EH (cell line): ENCODE measurements at places on chromosomes 5 and 9.

DNA sequence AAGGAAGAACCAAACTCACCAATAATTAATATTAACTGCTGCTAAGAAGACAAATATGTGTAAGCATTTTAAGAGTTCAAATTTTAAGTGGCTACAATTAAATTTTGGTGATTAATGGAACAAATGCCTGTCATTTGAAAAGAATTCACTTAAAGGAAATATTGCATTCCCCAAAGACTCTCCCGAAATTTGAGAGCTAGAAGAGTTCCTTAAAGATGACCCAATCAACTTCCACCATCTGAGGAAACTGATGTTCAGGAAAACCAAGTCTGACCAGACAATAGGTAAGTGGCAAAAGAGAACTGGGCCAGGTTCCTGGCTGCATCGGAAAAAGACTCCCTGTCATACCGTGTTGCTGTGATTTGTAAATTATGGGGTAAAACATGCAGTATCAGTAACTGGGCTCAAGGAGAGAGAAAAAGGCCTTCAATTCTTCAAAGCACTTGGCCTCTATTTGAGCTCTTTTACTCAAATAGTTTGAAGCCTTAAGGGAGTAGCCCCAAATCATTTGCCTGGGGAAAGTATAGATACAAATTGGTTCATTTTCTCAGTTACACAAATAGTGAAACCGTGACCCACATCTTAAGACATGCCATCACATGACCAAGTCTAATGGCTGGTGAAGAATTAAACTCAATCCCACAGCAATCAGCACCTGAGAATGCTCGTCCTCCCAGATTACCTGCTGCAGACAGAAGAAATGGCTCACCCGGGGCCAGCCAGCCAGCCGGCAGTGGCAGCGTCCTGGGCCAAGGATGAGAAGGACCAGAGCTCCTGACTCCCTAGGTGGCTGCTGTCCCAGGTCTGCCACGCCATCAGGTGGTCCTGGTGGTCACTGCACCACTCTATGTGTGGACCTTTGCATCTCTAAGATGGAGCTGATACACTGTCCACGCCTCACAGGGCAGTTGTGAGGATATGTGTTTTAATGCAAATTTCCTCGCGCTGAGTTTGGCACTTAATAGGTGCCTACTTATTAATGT lies 162.9 kb downstream of the TTLL11 start:
- peak; percentile 67 for DNase-seq

- DNase-seq: no peak
These were observed 288.6 kb downstream of the ELAVL2 start for GRCh38 chr9:23537192-23538066.

- DNase-seq: no peak
These were observed 49.7 kb upstream of the NCS1 start for GRCh38 chr9:130122456-130122855.

GRCh38 chr5:138445547-138446271 lies 6.9 kb downstream of the REEP2 start:
- DNase-seq: no peak

- DNase-seq: peak; percentile 72
These were observed 246.5 kb downstream of the PCSK5 start for GRCh38 chr9:76136986-76137385.

- DNase-seq: peak; percentile 34
These were observed 471.7 kb upstream of the RORB start for GRCh38 chr9:74025402-74025925.

DNA sequence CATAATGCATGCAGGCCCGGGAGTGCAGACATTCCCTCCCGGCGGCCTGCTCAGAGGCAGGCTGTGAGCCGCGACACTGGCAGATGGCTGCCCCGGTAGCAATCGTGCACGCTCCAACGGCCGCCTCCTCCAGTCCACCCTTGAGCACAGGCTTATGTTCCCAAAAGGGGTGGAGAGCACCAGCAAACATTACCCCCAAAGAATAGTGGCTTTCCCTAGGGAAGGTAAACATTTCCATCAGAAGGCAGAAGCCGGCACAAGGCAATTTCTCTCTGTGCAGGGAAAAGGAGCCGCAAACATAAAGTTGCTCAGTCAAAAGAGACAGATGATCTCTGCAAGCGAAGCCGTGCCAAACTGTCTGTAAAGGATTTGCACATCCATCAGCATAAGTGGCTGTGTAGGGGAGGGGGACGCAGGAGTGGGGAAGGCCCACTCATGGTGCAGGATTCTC lies 92.5 kb downstream of the SIL1 start:
- DNase-seq: no peak

GRCh38 chr9:37876376-37876775 lies 27.6 kb downstream of the SLC25A51 start:
- no peak for DNase-seq

GRCh38 chr5:93587597-93588351 lies 4.8 kb downstream of the NR2F1 start:
- no peak for DNase-seq

DNA sequence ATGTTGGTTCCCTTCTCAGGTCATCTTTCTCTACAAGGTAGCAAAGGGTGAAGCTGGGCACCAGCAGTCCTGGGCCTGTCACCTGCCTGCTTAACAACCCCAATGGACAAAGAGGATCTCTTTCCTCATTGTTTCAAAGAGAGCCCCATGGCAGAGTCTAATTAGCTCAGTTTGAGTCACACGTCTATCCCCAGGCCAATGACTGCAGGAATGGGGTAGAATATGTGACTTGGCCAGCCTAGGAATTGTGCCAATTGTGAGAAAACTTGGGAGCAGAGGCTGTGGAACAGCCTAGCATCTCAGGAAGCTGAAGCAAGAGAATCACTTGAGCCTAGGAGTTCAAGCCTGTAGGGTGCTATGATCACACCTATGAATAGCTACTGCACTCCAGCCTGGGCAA lies 3.6 kb upstream of the RAPGEF1 start:
- peak; percentile 67 for DNase-seq

- DNase-seq: no peak
These were observed 236.3 kb downstream of the NSG2 start for GRCh38 chr5:174281855-174282254.

GRCh38 chr5:54608423-54609085 lies 91.0 kb downstream of the SNX18 start:
- DNase-seq: no peak
